Substantia nigra (tissue), 51 donors: ENCODE measurements at places on chromosomes 5 and 9.

GRCh38 chr5:180341595-180341994 is 11.5 kb downstream of the GFPT2 start:
- DNase-seq, result no peak

DNA sequence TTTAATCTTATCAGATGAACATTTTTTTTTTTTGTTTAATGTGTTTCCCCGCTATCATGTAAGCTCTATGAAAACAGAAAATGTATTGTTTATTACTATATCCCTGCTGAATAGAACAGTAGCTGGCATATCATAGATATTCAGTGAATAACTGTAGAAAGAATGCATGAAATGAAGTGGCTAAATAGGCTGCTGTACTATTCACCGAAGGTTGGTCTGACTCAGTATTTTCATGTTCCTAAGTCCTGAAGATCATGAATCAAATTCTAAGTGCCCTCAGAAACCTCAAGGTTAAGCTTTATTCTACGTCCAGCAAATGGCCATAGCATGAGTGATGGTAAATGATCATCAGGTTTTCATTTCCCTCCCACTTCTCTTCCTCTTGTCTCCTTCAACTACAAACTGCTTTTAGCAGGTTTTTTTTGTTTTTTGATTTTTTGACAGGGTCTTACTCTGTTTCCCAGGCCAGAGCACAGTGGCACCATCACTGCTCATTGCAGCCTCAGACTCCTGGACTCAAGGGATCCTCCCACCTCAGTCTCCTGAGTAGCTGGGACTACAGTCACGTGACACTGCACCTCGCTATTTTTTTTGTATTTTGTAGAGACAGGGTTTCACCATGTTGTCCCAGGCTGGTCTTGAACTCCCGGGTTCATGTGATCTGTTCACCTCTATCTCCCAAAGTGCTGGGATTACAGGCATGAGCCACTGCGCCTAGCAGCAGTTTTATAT is 19.1 kb upstream of the ZFAND5 start:
- no peak for DNase-seq

DNA sequence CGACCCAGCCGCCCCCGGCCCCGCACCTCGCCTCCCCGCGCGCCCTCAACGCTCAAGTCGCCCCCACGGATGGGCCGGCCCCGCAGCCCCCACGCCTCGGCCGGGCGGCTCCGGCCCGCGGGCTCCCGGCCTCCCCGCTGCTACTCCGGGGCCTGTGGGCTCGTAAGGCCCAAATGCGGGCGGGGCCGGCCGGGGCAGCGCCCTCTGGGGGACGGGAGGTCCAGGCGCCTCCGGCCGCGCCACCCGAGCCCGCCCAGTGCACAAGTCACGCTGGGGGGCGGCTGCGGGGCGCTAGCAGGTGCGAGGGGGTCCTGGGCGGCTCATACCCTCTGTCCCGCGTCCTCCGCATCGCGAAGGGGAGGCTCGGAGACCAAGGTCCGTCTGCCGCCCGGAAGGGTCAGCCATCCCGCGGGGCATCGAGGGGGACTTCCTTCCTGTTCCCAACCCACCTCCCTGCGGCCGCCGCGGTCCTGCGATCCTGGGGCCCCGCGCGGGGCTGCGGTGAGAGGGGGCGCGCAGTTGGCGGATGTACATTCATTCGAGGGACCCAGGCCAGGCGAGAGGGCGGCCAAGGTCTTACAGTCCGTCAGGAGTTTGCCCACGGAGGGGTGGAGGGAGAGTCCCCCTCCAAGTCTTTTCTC is at the start of gene CIZ1:
Gene CIZ1, minus strand, starts transcription at position 167 of the 641 bp plus-strand sequence. CDS start 715 bp downstream, outside the sequence.
- peak; percentile 61 for DNase-seq

GRCh38 chr5:59275510-59276324 is 617.8 kb downstream of the PDE4D start:
- DNase-seq, result no peak

DNA sequence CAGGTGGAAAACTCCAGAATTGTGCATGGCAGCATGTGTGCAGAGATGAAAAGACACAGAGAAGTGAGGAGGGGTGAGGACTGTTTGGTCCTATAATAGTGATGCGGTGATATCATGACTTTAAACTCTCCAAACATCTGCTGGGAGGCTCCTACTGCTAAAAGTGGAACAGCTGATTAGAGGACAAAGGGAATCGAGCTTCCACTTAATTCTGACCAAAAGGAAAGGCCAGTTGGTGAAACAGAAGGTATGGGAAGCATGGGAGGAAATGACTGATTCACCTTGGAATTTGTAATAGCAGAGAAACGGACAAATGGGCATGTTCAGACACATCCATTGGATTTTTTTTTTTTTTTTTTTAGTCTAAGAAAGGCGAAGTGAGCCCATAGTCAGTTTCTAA is 67.5 kb upstream of the MAMDC2 start:
- DNase-seq, result no peak

DNA sequence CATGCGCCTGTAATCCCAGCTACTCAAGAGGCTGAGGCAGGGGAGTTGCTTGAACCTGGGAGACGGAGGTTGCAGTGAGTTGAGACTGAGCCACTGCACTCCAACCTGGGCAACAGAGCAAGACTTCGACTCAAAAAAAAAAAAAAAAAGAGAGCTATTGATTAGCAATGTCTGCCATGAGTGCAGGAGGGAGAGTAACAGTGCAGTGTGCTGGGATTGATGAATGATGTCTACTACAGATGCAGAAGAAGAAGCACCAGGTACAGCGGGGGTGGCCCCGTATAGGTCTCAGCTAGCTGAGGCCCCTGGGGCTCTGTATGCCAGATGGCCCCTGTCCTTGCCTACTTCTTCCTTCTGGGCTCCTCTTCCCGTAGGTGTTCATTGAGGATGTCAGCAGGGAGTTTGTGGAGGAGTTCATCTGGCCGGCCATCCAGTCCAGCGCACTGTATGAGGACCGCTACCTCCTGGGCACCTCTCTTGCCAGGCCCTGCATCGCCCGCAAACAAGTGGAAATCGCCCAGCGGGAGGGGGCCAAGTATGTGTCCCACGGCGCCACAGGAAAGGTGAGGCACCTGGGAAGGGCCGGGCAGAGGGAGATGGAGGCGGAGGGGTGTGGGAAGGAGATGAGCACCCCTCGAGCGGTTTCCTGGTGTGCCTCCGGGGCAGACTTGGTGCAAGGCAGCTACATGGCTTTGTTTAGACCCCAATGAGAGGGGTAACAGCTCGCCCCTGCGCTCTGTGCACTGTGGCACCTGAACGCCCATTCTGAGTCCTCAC is 13.5 kb downstream of the ASS1 start:
- DNase-seq, result no peak

GRCh38 chr5:179275941-179276837 is 69.1 kb downstream of the ADAMTS2 start:
- DNase-seq, result no peak

GRCh38 chr9:108283696-108284095 is 572.1 kb downstream of the ACTL7B start:
- no peak for DNase-seq

DNA sequence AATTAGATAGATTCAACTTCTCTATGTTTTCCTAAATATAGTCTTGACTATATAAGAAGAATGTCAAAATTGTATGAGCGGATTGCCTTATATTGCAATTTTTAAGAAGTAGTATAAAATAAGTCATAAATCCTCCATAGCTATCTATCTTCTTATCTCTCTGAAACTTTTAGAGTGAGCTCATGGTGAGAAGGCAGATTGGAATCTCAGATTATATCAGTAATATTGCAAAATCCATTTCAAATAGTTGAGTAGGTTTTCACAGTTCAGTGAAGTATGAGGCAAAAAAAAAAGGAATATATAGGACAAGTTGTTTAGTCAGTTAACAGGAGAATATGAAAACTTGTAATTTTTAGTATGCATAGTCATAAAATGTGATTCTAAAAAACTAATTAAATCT is 156.4 kb downstream of the FAM174A start:
- DNase-seq, result no peak

DNA sequence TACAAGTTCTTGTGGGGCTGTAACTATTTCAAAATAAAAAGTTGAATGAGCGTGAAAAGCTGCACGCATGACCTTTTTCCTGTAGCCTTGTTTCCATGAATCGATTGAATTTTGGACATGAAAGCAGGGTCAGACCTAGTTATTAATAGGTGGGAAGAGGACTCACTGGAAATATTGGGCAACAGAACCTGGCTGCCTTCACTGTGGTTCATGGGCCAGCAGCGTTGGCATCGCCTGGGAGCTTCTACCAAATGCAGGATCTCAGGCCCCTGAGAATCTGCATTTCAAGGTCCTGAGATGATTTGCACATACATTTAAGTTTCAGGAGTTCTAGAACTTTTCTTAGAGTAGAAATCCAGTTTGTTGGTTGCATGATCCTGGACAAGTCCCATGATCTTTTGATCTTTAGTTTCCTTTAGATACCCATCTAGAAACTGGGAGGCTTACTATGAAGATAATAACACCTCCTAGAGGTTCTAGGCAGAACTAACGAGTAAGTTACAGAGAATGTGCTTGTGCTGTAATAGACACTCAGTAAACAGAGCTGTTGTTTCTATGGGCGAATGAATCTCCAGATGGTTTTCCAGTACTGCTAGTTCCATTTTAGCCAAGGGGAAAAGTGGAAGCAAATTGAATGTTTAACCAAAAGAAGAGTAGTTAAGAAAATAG is 12.4 kb downstream of the ANKRD33B start:
- DNase-seq, result no peak

DNA sequence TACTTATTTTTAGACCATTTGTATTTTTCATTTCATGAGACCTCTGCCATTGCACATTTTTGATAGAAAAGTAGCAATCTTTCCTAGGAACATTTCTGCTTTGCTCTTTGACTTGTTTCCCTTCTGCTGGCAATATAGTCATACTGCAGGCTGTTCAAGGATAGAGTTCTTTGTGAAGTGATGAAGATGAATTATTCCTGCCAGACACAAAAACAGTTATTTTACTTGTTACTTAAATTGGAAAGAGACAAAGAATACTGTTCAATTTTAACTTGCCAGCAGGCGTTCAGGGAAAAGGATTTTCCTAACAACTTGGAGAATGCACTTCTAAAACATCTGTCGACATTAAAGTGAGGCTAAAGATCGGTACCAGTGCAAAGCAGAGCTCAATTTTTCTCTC is 251.7 kb upstream of the ACTBL2 start:
- no peak for DNase-seq
